ENCODE measurements at places on chromosomes 3 and 15.

- DNase-seq: no peak
Observed at GRCh38 chr3:151879037-151879436, 5.6 kb downstream of the SUCNR1 start.

DNA sequence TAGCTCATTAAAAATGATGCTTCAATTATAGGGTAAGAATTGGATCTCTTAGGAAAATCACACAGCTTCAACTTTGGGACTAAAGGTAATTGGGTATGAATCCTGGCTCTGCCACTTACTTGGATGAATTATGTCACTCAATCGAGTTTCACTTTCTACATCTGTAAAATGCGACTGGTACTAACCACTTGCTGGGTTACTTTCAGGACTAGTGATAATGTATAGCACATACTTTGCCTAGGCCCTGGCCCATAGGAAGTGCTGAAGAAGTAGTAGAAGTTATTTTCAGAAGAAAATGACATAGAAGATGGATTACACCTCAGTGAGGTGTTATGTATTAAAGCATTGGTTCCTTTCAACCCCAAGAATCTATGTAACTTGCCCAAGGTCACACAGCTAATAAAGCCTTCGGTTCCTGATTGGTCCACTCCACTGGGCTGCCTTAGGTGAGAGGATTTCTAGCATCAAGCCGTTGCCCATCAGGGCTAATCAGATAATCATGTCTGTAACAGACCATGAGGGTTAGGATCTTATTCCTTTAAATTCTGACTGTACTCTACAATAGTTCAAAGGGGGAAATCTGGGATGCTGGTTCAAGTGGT is 29.4 kb upstream of the AP4E1 start:
- DNase-seq: no peak

- DNase-seq: no peak
Observed at GRCh38 chr3:65703026-65703425, 335.7 kb downstream of the MAGI1 start.

- DNase-seq: no peak
Observed at GRCh38 chr15:46251903-46252302, 617.1 kb downstream of the SQOR start.

DNA sequence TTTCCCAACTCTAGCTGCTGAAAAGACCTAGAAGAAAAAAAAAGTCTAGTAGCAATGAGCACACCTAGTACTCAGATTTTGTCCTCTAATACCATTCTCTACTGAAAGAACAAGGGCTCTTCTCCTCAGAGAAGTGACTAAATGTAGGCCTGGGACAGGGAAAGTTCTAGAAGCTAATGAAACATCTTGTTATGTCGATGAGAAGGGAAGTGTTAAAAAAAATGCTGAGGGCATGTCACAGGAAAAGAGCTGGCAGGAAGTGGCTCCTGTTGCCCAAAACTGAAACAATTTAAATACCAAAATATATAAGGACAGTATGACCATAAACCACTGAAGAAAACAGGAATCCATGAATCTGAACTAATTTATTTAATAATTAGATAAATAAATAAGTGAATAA is 581.4 kb upstream of the TBL1XR1 start:
- no peak for DNase-seq

- no peak for DNase-seq
Observed at GRCh38 chr15:60620708-60621107, 141.8 kb upstream of the ICE2 start.

GRCh38 chr15:101464256-101464998 is 25.1 kb downstream of the PCSK6 start:
- no peak for DNase-seq

GRCh38 chr15:34223904-34224596 is 766 bp upstream of the EMC4 start:
- no peak for DNase-seq

- no peak for DNase-seq
Observed at GRCh38 chr15:75329571-75329970, 6.3 kb upstream of the COMMD4 start.

DNA sequence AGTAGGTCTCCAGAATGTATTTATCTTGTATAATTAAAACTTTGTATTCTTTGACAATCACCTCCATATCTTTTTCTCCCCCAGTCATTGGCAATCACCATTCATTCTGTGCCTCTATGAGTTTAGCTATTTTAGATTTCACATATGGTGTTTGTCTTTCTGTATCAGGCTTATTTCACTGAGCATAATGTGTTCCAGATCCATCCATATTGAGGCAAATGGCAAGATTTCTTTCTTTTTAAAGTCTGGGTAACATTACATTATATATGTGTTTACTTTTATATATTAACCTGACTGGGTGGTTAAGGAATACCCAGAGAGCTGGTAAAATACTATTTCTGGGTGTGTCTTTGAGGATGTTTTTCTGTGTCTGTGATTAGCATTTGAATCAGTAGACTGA is 486.6 kb downstream of the SQOR start:
- DNase-seq: no peak

DNA sequence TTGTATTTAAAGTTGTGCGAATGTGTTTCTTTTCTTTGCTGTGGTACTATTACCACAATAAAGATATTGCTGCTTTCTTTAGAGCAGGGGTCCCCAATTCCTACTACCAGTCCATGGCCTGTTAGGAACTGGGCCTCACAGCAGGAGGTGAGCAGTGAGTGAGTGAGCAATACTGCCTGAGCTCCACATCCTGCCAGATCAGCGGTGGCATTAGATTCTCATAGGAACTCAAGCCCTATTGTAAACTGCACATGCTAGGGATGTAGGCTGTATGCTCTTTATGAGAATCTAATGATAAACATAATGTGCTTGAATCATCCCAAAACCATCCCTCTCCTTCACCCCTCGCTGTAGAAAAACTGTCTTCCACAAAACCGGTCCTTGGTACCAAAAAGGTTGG is 41.6 kb downstream of the DMXL2 start:
- DNase-seq: no peak

- DNase-seq: peak; percentile 70
Observed at GRCh38 chr15:48798319-48798718, 12.6 kb downstream of the CEP152 start.

DNA sequence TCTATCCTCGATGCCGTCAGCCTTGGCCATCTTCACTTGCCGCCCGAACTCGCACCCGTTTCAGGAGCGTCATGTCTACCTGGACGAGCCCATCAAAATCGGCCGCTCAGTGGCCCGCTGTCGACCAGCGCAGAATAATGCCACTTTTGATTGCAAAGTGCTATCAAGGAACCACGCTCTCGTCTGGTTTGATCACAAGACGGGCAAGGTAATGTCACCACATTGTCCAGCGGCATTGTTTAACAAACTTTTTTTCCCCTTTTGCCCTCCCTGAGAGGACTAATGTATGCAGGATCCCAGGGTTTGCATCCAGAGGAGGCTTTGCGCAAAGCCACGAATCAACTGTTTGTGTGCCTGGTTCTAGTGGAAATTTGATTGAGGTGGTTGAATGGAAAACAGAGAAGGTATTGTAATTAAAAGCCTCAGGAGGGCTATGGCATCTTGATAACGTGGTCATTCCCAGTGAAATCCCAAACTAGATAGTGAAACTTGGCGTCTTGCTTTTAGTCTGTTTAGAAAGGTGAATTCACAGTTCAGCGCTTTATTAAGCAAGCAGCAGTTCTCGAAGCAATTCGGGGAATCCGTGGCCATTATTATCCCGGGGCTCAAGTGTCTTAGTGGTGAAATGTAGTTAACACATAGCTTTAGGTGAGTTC is 1.7 kb downstream of the SLMAP start:
- DNase-seq: peak; percentile 27

GRCh38 chr3:181901626-181902025 is 189.9 kb downstream of the SOX2 start:
- DNase-seq: no peak

DNA sequence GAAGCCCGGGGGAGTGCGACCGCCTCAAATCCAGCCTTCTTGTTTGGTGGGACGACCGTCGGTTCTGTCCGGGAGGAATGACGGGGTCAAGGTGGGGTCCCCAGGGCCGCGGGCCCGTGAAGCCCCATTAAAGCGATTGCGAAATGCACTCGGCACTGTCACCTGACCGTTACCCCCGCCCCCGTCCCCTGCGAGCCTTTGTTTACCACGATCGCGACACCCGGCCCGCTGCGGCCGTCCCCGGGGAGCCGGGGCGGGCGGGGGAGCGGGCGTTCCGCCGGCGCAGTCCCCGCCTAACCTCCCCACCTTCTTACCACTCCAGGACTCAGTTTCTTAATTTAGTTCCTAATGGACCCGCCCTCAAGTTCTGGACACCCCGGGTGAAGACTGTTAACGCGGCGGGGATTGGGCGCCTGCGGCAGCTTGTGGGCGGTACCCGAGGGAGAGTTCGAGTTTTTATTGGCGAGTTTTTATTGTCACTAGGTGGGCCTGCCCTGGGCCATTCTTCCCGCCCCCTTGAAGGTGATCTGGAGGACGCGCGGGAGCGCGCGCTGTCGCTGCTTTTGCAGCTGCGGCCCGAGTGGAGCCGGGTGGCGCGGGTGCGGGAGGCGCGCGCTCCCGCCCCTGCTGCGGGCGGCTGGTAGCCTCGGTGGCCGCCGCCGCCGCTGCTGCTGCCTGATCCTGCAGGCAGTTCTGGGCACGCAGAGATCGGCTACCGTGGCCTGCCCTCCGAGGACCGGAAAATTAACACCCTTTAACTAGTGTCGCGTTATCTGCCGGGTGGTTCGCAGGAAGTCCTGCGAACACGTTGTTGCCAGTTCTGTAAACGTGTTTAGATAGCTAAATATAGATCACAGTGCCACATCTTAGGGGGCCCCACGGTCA is 1.0 kb downstream of the KLHL24 start:
- peak; percentile 94 for DNase-seq

- no peak for DNase-seq
Observed at GRCh38 chr15:77516076-77516475, 95.4 kb downstream of the HMG20A start.

DNA sequence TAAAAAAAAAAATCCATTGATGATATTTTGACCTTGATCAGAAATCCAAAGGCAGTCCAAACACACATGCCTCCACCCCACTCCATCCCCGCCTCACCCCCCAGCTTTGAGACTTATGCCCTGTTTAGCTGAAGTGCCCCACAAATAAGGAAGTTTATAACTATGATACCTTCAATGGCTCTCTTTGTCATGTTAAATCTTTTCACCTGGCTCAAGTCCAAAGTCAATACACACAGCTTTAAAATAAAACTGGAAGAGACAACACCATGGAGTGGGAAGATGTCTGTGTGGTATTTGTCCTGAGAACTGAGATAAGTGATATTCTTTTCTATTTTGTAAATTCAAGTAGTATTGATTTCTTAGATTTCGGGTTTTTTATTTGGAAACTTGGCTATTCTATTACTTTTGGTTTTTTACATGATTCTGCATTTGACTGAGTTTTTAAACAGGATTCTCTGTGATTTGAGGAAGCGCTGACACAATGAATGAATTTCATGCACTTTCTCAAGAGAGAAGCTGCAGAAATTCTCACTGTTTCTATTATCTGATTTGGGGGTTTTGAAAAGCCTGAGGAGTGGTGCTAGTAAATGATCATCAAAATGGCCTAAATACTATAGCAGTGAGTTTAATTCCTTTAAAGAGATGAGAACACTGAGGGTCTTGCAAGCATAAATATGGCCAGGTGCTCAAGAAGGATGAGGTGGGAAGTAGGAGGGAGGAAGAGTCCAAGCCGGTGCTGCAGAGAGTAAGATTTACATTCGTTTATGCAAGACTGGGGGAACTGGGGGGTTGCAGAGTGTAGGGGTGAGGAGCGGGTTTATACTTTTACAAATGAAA is 5.2 kb downstream of the FOXB1 start:
- no peak for DNase-seq

DNA sequence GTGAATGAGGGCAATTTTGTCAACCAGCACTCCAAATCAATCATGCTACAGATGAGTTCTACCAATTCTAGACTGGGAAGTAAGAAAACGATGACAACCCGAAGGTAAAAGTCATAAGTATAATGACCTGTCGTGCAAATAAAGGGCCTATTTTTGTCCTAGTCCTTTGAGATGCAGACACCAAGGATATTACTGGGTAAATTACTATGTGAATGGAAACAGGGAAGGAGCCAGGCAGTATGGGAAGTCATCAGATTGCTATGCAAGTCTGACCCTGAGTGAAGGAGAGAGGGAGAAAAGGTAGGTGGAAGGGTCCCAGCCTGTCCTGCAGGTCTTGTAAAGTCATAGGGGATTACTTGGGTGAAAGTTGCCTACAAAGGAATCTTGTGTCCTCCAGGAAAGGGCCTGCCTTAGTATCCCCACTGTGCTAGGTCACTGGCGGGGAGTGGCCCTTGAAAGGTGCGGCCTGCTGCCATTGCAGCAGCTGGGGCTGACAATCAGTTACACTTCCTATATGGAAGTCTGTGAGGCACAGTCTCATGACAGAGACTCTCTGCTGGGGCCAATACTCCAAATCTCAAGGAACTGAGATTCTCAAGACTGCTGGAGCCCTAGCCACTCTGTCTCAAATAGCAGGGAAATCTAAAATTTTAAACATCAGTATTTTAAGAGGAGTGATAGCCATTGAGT is 149.9 kb upstream of the SLC2A2 start:
- DNase-seq: no peak

- DNase-seq: no peak
Observed at GRCh38 chr3:43217633-43218032, 68.7 kb upstream of the SNRK start.

DNA sequence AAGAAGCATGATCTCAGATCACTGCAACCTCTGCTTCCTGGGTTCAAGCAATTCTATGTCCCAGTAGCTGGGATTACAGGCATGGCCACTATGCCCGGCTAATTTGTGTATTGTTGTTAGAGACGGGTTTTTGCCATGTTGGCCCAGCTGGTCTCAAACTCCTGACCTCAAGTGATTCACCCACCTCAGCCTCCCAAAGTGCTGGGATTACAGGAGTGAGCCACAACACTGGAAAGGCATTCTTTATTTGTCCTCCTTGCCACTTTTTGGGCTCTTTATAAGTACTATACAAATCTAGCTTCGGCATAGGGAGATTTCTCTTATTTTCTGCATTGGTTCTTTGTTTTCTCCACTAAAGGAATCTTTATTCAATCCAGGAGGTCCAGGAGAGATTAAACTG is 18.6 kb downstream of the CMTM8 start:
- no peak for DNase-seq

DNA sequence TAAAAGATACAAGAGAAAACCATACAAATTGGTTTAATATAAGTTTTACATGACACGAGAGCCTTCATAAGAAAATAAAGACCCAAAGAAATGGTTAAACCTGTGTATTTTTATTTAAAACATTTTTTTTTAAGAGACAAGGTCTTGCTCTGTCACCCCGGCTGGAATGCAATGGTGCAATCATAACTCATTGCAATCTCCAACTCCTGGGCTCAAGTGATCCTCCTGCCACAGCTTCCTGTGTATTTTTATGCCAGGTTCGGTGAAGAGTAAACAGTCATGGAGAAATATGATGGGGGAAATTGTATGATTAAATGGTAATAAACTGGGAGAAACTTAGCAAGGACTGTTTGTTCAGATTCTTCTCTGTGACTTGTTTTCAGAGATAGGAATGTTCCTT is 441.0 kb downstream of the TUSC7 start:
- DNase-seq: no peak

GRCh38 chr3:111609700-111610099 is 14.6 kb upstream of the ZBED2 start:
- no peak for DNase-seq

DNA sequence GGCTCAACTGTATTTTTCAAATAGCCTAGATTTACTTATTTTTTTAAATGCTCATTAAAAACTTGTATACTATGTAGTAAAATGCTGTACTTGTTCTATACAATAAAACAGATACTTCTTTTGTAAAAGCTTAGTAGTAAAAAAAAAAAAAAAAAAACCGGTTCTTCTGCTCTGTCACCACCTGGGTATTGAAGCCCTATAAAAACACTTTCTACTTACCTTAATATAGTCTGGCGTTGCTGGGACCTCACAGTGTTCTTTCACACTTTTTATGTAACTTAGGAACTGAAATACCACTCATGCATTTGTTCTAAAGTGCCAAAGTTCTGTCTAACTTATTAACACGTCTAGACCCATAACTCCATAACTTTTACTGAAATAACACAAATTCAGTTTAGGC is 61.4 kb downstream of the TASOR start:
- no peak for DNase-seq
